Lower leg skin (tissue), 4 donors: ENCODE measurements at places on chromosomes 3 and 15. TPM values are rescaled to one million over a fixed set of nuclear protein-coding genes. Genes with fewer than 3 reads are reported as not detected.

Gene GOLGA6L6
- total RNA-seq = not detected

Gene PLOD2
- total RNA-seq = 9.5 TPM

Gene ST8SIA2
- not detected for total RNA-seq

Gene ATP13A5
- 9.7 TPM for total RNA-seq

Gene CTXN2
- not detected for total RNA-seq

Gene RBPMS2
- total RNA-seq = 1.8 TPM

Gene MLH1
- total RNA-seq = 20.9 TPM

Gene NEK10
- total RNA-seq = 2.1 TPM

Gene LTF
- 0.91 TPM for total RNA-seq

Gene DYNC1LI1
- total RNA-seq = 64.1 TPM

Gene TICRR
- total RNA-seq = 0.32 TPM
